ENCODE measurements at places on chromosomes 7 and 10.

DNA sequence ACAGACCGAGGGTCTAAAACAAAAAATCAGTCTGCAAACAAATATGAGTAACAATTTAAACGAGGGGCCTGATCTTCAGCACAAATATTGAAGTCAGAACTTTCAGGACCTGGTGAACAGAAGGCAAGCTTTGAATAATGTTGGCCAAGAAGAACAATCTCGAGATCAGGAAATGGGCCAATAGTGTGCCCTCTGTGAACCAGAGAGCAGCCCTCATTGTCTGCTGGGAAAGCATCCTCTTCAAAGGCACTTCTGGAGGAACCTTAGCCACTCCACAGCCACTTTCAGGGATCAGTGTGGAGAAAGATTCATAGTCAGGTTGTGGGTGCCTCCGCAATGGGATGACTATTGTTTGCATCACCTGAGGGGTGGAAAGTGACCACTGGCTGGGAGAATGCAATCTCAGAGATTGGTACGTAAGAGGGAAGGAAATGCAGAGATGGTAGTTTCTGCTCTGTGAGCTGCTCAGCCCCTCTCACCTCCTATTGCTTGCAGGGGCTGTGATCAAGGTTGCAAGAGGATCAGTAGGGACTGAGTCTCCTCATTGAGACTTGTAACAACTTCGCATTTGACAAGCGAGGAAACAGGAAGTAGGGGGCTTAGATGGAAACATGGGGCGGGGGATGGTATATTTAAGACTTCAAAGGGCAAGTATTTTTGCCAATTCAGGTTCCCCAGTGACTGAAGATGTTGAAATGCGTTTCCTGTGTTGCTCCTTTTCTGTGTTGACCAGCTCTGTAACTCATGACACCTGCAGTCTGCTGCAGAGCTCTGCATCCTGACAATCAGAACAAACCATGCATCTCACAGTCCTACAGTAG lies 28.4 kb upstream of the IFRD1 start:
- DNase-seq, result no peak

- no peak for DNase-seq
Measured at GRCh38 chr10:3803295-3803926, 18.4 kb upstream of the KLF6 start.

- no peak for DNase-seq
Measured at GRCh38 chr7:114822131-114822530, 99.8 kb upstream of the MDFIC start.

GRCh38 chr7:17663061-17663675 lies 277.1 kb downstream of the SNX13 start:
- DNase-seq, result no peak

GRCh38 chr10:11546581-11546980 lies 64.9 kb downstream of the USP6NL start:
- DNase-seq, result no peak
